ENCODE measurements at places on chromosomes 13 and 19. TPM values are rescaled to one million over a fixed set of nuclear protein-coding genes. Genes with fewer than 3 reads are reported as not detected.

ZNF841 gene
- 30.7 TPM for total RNA-seq

TTC9B gene
- total RNA-seq, result not detected

NDFIP2 gene
- 20.3 TPM for total RNA-seq

CPAMD8 gene
- 1.6 TPM for total RNA-seq

ZNF440 gene
- 15.7 TPM for total RNA-seq
